ENCODE measurements at places on chromosomes 4 and X.
A peak's percentile ranks its signal among the peaks of the same experiment; 100 is the strongest.

- DNase-seq: no peak
Observed at GRCh38 chrX:15143825-15144121, 126.1 kb downstream of the ASB9 start.

DNA sequence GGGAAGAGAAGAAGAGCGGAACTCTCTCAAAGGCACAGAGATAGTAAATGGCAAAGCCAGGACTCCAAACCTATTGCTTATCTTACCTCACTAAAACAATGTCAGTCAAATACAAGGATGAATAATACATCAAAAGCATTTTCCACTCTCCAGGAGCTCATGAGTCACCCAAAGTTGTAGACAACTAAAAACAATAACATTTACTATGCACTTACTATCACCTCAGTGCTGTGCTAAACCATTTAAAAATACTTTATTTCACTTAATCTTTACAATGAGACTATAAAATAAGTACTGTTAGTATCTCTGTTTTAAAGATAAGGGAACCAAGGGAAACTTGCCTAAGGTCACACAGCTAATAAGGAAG, 163.2 kb upstream of the SPANXC start:
- no peak for DNase-seq

DNA sequence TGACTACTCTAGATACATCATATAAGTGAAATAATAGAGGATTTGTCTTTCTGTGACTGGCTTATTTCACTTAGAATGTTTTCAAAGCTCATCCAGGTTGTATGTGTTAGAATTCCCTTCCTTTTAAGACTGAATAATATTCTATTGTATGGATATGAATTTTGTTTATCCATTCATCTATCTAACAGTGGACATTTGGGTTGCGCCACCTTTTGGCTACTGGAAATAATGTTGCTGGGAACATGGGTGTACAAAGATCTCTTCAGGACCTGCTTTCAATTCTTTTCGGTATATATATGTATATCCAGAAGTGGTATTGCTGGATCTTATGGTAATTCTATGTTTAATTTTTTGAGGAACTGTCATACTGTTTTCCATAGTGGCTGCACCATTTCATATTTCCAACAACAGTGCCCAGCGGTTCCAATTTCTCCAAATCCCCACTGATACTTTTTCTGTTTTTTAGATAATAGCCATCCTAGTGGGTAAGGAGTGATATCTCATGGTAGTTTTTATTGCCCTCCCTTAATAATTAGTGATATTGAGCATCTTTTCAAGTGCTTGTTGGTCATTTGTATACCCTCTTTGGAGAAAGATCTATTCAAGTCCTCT, 3.4 kb upstream of the SCD5 start:
- no peak for DNase-seq

GRCh38 chr4:52038103-52038912, at the start of gene SGCB:
Gene SGCB, minus strand, starts transcription at chr4:52038299. Its CDS starts 40 bp downstream, at chr4:52038259.
- peak; percentile 24 for DNase-seq

DNA sequence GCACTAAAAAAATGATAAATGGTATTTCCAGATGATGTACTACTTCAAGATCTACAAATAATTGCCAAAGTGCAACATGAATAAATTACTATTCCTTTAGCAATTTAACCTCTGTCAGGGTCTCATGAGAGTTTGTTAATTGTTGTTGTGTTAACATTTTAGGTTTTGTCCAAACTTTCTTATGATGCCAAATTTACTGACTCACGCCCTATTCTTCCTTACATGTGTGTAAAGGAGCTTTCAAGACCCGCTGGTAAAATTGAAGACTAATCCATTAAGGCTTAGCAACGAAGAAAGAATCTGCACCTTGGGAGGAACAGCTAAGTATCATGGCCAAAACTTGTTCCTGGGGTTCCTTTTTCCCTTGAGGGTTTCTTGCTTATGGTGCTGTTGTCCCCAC, 252.7 kb upstream of the JADE1 start:
- no peak for DNase-seq

- no peak for DNase-seq
Observed at GRCh38 chr4:8723222-8723980, 130.8 kb downstream of the CPZ start.

- DNase-seq: no peak
Observed at GRCh38 chr4:127888559-127888958, 7.9 kb downstream of the PLK4 start.

- no peak for DNase-seq
Observed at GRCh38 chr4:7861440-7861881, 78.2 kb downstream of the AFAP1 start.

GRCh38 chr4:153269218-153269990, 65.2 kb downstream of the TRIM2 start:
- DNase-seq: no peak

- no peak for DNase-seq
Observed at GRCh38 chr4:144289667-144290428, 149.3 kb upstream of the GYPA start.

- no peak for DNase-seq
Observed at GRCh38 chr4:8308856-8309771, 39.6 kb downstream of the HTRA3 start.

Data from activated CD8-positive, alpha-beta memory T cell treated with anti-CD3 and anti-CD28 coated beads for 1 hour (primary cell).